ENCODE measurements at places on chromosomes 6 and 20. TPM values are rescaled to one million over a fixed set of nuclear protein-coding genes. Genes with fewer than 3 reads are reported as not detected.

Gene ADGRF5
- total RNA-seq = not detected

Gene SLC17A3
- total RNA-seq = not detected

- H3K27me3 ChIP-seq = no peaks in the 10 kb centered on the region
- no peak overlapping the region for H3K27ac ChIP-seq
- no peaks in the 10 kb centered on the region for H3K4me1 ChIP-seq
- H3K4me3 ChIP-seq = no peak overlapping the region
Observed at GRCh38 chr20:44720997-44721784, 6.0 kb downstream of the CCN5 start.

- H3K27ac ChIP-seq = no peak overlapping the region
- no peaks in the 10 kb centered on the region for H3K4me1 ChIP-seq
- DNase-seq = no peak
- H3K36me3 ChIP-seq = no peaks in the 10 kb centered on the region
- no peak overlapping the region for H3K4me3 ChIP-seq
Observed at GRCh38 chr6:32213649-32214048, 10.2 kb downstream of the NOTCH4 start.

DNA sequence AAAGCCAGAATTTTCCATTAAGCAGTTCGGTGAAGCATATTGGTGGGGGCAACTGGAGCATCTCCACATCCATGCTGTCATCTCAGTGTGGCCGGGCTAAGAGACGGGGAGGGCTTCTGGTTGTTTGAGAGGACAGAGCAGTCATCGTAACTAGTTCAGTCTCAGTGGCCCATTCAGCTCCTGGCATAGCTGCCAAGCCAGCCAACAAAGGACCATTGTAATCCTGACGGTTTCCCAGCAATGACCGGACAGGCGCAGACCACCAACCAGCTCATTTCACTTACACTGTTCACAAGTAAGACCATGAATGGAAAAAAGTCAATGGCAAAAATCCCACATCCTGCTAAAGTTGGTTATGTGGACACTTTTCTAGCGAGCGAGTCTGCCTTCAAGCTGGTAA lies 14.9 kb upstream of the HDDC2 start:
- no peaks in the 10 kb centered on the region for H3K36me3 ChIP-seq
- no peak overlapping the region for H3K4me3 ChIP-seq
- H3K27ac ChIP-seq = no peak overlapping the region
- no peaks in the 10 kb centered on the region for H3K4me1 ChIP-seq

DNA sequence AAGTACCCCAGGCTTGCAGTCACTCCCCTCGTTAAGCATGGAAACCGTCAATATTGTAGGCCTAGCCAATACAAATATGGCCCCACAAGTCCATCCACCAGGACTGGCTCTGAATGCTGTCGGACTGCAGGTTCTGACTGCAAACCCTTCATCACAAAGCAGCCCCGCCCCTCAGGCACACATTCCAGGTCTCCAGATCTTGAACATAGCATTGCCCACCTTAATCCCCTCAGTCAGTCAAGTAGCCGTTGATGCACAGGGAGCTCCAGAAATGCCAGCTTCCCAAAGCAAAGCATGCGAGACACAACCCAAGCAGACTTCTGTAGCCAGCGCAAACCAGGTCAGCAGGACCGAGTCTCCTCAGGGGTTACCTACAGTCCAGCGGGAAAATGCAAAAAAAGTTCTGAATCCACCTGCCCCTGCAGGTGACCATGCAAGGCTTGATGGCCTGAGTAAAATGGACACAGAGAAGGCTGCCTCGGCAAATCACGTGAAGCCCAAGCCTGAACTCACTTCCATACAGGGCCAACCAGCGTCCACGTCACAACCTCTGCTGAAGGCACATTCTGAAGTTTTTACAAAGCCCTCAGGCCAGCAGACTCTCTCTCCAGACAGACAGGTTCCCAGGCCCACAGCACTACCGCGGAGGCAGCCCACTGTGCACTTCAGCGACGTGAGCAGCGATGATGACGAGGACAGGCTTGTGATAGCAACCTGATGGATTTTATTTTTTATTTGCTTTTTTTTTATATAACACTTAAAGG lies 126.2 kb upstream of the EDN1 start:
- H3K4me1 ChIP-seq = peaks cover 27% of the 10 kb centered on the region
- no peak overlapping the region for H3K4me3 ChIP-seq
- H3K27me3 ChIP-seq = no peaks in the 10 kb centered on the region
- H3K27ac ChIP-seq = no peak overlapping the region
- peaks cover 38% of the 10 kb centered on the region for H3K36me3 ChIP-seq

DNA sequence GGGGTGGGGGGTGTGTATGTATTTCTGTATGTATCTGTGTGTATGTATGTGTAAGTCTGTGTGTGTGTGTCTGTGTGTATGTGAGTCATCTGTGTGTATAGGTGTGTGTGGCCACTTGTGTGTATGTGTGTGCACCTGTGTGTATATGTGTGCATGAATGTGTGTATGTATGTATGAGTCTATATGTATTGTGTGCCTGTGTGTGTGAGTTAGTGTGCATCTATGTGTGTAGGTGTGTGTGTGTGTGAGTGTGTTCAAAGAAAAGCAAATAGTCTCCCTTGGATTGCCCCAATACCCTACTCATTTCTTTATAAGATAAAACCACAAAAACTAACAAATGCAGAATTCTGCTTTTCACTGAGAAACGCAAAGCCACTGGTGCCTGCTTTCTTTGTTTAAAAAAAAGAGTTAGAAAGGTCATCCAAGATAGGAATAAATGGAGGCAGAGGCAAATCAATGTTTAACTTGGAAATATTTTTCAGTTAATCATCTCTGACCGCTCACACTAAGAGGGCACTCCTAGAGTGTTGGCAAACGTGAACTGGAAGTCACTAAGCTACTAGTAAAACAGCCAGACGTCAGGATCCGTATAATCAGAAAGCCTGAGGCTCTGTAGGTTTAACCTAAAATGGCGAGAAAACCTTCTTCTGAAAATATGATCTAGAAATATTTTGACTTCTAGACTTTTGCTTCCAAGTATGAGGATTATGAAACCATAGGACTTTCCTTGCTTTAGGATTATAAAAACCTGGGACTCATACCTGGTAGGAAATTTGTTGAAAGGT lies 37.4 kb upstream of the JAG1 start:
- peaks cover 8% of the 10 kb centered on the region for H3K27me3 ChIP-seq
- H3K4me1 ChIP-seq = no peaks in the 10 kb centered on the region
- H3K36me3 ChIP-seq = no peaks in the 10 kb centered on the region
- no peak overlapping the region for H3K27ac ChIP-seq
- no peak overlapping the region for H3K4me3 ChIP-seq

DNA sequence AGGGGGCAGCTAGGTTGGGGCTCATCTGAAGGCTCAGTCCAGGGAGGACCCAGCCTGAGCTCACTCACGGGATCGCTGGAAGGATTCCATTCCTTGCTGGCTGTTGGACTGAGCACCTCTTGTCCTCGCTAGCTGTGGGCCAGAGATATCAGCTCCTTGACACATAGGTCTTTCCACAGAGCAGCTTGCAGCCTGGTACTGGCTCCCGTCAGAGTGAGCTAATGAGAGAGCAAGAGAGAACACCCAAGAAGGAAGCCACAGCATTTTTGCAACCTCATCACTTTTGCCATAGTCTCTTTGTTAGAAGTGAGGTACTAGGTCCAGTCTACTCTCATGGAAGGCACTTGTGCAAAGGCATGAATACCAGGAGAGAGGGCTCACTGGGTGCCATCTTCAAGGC lies 179.9 kb downstream of the CDC5L start:
- no peak overlapping the region for H3K4me3 ChIP-seq
- DNase-seq = no peak
- H3K36me3 ChIP-seq = no peaks in the 10 kb centered on the region
- H3K27ac ChIP-seq = no peak overlapping the region

DNA sequence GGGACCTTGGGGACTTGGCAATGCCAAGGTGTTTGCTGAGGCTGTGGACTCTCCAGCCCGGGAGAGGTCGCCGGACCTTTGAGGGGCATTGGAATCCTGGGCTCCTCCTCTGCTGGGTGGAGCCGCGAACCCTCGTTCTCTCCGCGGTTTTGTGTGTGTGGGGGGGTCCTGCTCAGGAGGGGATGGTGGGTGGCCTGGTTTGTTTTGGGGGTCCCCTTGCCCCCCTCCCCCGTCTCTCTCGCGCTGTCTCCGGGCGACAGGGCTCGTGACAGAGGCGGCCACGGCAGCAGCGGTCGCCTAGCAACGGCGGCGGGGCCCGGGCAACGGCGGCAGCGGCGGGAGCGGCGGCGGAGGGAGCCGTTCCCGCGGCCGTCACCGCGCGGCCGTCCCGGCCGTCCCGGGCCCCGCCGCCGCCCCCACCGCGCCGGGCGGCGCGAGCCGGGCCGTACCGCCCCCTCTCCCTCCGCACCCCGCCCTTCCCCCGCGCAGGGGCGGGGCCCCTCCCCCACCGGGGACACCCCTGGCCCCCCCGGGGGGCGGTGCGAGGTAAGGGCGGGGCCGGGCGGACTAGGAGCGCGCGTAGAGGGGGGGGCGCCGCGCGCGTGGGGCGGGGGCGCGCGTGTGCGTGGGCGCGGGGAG lies 7.8 kb downstream of the SYNGAP1 start:
- H3K4me1 ChIP-seq = peaks cover 69% of the 10 kb centered on the region
- peak; percentile 68 for DNase-seq
- H3K36me3 ChIP-seq = peaks cover 26% of the 10 kb centered on the region
- peak overlapping the region; percentile 88 for H3K4me3 ChIP-seq
- H3K27ac ChIP-seq = peak overlapping the region; percentile 90
